RCC 7860 (cell line): ENCODE measurements at places on chromosomes 2 and 18.

- DNase-seq = no peak
These were observed 16.3 kb downstream of the WDPCP start for GRCh38 chr2:63572001-63572400.

DNA sequence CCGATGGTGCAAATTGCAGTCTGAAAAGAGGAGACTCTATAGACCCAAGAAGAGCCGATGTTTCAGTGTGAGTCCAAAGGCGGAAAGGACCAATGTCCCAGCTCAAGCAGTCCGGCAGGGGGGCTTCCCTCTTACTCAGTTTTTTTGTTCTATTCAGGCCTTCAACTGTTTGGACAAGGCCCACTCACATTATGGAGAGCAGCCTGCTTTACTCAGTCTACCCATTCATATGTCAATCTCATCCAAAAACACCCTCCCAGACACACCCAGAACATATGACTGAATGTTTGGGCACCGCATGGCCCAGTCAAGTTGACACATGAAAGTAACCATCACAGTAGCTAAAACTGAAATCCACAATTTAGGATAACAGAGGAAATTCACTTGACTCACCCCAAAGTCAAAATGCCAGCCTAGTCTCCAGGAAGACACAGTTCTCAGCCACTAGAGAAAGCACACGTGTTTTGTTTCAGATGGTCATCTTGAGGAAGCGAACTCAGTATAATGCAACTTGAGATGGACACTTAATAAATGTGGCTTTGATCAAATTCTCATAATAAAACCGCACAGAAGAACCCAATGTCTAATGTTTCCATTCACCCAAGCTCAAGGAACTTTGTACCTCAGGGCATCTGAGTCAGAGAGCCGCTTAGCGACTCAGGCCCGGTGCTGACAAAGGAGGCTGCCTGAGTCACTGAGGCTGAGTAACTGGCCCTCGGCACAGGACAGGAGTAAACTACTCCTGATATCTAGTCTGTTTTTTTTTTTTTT is 2.4 kb downstream of the FHL2 start:
- peak; percentile 90 for DNase-seq

GRCh38 chr2:208556983-208557484 is 150.4 kb downstream of the PTH2R start:
- DNase-seq = no peak

- no peak for DNase-seq
These were observed 235.1 kb downstream of the SEPTIN10 start for GRCh38 chr2:109378682-109379081.

GRCh38 chr2:780581-780980 is 103.4 kb upstream of the TMEM18 start:
- DNase-seq = no peak

DNA sequence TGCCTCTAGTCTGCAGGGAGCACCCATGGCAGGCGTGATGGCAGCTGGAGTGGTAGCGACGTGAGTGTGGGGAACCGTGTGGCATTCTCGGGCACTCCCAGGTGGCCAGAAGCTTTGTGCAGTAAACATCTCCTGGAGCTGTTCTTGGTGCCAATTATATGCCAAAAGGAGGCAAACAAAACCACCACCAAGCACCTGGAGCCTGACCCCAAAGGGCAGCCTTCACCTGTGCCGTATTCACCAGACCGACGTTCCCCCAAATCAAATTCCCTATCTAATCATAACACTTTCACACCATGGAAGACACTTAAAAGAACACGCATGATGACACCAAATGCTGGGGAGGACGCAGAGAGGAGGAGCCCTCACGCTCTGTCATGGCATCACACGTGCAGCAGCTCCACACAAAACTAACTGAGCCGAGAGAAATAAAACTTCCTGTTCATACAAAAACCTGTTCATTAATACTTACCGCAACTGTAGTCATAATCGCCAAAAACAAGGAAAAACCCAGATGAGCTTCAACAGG is 123.6 kb downstream of the EIPR1 start:
- no peak for DNase-seq

DNA sequence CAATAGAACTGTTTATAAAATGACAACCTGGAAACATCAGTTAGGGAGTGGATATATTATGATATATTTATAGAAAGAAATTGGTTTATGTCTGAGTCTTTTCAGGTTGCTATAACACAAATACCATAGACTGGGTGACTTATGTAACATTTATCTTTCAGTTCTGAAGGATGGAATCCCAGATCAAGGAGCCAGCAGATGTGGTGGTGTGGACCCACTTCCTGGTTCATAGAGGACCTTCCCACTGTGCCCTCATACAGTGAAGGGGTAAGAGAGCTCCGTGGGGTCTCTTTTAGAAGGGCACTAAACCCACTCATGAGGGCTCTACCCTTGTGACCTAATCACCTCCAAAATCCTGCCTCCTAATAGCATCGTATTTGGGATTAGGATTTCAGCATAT is 86.7 kb downstream of the BCL2 start:
- DNase-seq = no peak

GRCh38 chr2:29360016-29360784 is 245.0 kb downstream of the CLIP4 start:
- DNase-seq = no peak

- DNase-seq = no peak
These were observed 193.7 kb downstream of the STK39 start for GRCh38 chr2:168053676-168054075.

DNA sequence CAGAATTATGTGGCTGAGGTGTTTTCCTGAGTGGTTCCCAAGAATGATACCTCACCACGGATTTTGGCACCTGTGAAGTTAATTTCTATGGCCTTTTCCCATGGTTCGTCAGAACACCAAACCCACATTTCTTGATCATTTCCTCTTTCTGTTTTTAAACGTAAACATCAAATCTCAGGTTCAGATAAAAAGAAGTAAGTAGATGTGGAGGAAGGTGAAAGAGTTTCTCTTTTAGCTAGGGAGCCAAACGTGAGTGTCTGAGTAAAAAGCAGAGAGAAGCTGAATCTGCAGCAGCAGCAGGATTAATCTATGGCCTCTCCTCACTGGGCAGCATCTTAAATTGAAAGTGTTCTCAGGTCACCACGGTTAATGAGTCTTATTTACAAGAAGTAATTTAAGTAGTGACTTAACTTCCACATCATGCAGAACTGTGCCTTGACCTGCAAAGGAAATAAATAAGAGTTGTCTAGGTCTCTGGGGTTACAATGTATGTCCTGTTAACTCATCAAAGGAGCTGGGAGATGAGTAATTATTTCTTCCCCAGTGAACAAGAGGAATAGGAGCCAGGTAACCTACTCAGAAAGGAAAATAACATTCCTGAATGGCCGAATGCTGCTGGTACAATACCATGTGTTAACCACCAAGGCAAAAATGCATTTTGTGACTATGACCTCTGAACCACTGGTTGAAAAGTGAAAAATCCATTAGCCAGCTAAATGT is 139.6 kb upstream of the NETO1 start:
- DNase-seq = peak; percentile 34

GRCh38 chr2:4356109-4356508 is 652.7 kb downstream of the DCDC2C start:
- no peak for DNase-seq

GRCh38 chr2:20186855-20187187 is 38.1 kb downstream of the SDC1 start:
- no peak for DNase-seq

- DNase-seq = no peak
These were observed 31.8 kb downstream of the GRB14 start for GRCh38 chr2:164589522-164589921.

DNA sequence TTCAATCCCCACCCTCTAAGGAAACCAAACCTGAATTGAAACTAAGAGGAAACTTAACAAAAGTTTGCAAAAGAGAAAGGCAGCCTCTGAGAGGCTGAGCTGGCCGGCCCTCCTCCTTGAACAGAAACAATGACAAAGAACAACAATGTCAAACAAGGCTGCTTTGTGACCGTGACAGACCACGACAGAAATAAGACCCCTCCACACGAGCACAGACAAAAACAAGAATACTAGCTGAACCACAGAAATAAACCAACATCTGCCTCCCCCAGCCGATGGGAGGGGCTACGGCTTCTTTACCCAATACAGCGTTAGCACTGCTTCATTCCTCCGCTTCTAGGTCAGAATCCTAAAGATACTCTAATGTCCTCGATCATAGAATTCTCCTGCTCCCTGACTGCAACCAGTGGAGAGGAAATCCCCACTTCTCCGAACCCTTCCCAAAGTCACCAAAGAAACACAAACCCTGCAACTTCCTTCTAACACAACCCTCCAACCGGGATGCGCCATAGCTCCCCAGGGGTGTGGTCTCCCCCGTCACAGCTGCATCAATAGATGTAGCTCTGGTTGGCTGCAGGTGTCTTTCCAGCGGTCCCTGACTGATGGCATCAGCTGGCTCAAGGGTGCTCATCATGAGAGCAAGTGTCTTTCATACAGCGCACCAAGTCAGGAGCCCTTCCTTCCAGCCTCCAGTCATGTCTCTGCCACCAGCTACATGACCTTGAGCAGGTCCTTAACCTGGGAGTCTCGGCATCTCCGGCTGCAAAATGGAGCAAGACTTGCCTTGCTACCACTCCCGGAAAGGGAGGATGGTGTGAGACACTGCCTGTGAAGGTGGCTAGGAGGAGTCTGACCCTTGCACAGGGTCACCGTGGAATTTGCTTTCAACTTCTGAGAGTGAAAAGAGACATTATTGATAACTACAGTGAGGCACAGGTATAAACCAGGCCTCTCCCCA is 198.6 kb downstream of the HAUS1 start:
- no peak for DNase-seq

- DNase-seq = no peak
These were observed 103.5 kb downstream of the SMIM21 start for GRCh38 chr18:75323821-75324585.

DNA sequence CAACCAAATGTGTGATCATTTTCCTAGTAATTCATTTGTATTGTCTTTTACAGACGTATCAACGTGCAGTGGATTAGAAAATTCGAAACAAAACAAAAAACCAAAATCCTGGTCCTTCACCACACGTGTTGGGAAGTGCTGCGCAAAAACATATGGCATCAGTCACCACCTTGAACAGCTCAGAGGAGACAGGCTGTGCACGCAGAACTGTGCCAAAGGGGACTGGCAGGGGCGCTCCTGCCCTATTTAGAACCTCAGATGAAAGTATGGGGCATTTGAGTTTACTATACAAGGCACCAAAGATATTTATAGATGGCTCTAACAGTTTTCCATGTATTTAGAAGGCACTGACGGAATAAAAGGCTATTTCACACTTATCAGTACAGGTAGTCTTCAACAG is 42.3 kb downstream of the NOL10 start:
- DNase-seq = no peak

- DNase-seq = no peak
These were observed 114.0 kb upstream of the SLC39A10 start for GRCh38 chr2:195543063-195543462.

DNA sequence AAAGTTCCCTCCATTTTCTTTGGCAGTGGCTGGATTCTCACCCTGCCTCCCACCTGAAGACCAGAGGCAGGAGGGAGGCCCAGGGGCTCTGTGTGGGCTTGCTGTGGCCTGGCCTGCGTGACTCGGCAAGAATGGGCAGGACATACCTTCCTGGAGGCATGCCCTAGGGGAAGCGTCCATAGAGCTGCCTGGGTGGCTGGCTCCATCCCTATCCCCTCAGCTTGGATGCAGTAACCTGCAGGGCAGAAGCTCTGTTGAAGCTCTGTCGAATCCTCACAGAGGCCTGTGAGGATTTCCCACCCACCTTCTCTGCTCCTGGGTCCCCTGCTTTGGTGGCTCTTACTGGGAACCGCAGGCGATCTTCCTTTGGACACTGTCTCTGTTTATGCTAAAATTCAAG is 1.3 kb upstream of the PRSS56 start:
- DNase-seq = no peak

DNA sequence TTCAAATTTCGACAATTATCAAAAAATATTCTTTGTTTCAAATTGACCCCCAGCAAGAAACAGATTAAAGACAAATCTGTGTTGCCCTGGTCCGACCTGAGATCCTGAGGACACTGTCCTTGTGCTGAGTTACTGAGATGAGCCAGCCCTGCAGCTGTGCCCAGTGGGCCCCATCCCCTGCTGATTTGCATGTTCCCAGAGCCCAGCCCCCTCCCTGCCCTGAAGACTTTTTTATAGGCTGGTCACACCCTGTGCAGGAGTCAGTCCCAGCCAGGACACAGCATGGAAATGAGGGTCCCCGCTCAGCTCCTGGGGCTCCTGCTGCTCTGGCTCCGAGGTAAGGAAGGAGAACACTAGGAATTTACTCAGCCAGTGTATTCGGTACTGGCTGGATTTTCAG is 31.4 kb upstream of the ZNG1B start:
- no peak for DNase-seq

GRCh38 chr2:170863087-170863486 is 46.4 kb downstream of the GAD1 start:
- DNase-seq = no peak

GRCh38 chr2:1593371-1594122 is 150.8 kb downstream of the PXDN start:
- DNase-seq = peak; percentile 88

DNA sequence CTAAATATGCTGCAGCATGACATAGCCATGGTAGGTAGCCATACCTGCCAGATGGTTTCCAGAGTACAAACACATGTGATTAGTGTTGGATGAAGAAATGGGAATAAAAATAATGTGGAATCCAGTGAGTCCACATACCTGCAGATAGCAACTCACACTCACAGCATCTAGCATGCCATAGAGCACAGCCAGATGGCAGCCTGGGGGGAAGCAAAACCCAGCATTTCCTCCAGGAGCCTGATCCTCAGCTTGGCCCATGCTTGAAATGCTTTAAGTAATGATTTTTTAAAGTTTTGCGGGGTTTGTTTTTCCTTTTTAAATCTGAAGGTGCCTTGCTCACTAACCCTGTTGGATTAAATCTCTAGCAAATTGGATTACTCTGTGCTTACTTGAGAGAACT is 535.1 kb downstream of the STK39 start:
- no peak for DNase-seq

- no peak for DNase-seq
These were observed 6.5 kb downstream of the IL1B start for GRCh38 chr2:112829961-112830681.

DNA sequence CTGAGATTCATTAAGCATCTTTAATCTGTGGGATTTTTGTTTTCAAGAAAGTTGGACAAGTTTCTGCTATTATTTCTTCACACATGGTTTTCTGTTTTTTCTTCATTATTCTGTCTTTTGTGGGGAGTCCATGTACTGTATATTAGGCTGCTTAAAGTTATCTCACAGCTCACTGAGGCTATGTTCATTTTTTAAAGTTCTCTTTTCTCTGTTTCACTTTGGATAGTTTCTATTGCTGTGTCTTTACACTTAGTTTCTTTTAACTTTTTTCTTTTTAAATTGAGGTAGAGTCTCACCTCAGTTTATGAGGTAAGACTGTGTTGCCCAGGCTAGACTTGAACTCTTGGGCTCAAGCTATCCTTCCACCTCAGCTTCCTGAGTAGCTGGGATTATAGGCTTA is 8.6 kb downstream of the OSBPL6 start:
- no peak for DNase-seq
